Activated CD4-positive, CD25-positive, alpha-beta regulatory T cell treated with anti-CD3 and anti-CD28 coated beads, Interleukin-2, amount 50 U/mL, for 72 hours (primary cell): ENCODE measurements at places on chromosomes 4 and X.

DNA sequence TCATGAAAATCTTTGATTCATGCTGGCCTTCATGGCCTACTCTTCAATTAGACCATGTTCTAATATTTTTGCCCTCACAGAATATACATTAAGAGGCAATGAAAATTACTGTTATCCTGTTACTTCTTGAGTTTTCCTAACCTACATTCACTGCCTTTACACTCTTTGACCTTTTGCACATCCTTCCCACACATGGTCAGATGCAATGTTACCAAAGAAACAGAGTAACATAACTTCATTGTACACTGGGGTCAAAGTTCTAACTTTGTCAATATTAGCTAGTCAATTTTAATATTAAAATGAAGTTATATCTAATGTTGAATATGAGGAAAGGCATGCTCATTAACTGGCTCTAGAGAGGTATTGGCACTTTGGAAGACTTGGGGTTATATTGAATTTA, 284.8 kb downstream of the TEX13C start:
- no peak for DNase-seq

DNA sequence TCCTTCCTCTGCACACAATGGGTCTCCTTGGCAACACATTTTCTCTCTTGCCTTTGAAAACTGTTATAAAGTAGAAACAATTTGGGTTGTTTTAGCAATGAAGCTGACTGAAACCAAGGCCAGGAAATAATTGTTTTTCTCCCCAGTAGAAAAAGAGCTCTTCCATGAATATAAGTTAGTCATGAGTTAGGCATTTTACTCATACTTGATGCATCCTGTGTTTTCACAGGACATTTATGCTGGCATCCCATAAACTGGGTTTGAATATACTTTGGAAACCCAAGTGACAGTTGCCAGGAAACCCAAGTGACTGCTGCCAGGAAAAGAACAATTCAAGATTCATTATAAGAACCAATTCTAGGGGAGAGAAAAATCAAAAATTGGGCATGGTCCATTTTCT, 128.6 kb upstream of the NPY2R start:
- DNase-seq, result no peak

GRCh38 chr4:81808011-81808672, 336.4 kb upstream of the RASGEF1B start:
- no peak for DNase-seq

- no peak for DNase-seq
Observed at GRCh38 chr4:107655289-107655688, 64.7 kb downstream of the PAPSS1 start.

DNA sequence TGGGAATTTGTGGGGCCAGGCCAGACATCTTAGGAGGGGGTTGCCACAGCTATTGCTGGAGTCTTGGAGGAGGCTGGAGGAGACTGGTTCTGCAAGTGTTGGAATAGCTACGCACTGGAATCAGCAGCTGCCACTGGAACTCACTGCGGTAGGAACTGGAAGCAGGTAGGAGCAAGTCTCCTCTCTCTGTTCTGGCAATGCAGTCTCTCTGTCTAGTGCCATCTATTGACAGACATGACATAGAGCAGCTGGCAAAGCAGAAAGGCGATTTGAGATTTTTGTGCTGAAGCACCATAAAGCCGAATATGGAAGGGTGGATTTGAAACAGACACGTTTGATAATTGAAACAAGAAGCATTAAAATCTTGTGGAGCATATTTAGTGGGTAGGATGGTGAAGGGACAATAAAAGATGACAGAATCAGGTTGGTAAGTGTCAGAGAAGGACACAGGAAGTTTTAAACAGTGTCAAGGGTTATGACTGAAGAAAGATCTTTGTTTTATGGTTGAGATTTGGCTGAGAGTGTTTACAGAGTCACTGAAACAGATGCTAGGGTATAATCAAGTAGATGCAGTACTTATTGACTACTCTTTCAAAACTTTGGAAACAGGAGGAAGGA, 23.5 kb upstream of the SYNPO2 start:
- no peak for DNase-seq

GRCh38 chr4:138772366-138772765, 243.2 kb upstream of the NOCT start:
- DNase-seq, result no peak

DNA sequence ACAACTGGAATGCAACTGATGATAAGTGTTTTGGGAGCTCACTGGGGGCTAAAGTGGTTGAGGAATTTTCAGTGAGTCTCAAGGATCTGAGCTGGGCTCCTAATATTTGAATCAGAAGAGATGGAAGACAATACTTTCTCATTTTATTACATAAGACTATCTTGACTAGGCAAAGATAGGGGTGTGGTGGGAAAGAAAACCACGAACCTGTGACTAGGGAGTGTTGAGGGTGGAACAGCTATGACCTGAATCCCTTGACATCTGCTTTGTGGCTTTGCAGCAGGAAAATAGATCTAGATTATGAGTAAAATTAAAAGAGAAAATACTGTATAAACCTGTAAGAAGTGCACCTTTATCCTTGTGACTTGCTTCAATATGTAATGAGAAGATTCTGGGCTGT, 295.1 kb upstream of the TEX13A start:
- no peak for DNase-seq

- no peak for DNase-seq
Observed at GRCh38 chrX:136047969-136048368, 62.7 kb downstream of the SLC9A6 start.

DNA sequence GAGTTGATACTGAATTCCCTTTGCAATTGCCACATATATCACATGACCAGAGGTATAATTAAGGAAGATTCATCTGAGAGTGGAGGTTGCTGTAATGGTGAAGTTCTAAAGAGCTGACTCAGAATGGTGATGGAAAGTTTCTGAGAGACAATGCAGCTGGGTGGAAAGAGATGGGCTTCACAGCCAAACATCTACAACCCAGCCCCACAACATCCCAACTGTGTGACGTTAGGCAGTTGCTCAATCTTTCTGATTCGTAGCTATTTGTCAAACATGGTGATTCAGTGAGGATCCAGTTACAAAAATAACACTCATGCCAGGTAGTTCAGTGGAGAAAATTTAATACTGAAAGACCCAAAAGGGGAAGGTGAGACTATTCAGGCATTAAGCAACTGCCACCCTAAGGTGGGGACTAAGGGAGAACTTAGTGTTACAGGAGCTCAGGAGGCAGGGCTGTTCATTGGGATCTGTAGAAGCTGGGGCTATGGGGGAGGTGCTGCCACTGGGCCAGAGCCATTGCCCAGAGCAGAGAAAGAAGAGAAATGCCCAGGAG, 6.9 kb upstream of the AFF1 start:
- DNase-seq, result no peak

DNA sequence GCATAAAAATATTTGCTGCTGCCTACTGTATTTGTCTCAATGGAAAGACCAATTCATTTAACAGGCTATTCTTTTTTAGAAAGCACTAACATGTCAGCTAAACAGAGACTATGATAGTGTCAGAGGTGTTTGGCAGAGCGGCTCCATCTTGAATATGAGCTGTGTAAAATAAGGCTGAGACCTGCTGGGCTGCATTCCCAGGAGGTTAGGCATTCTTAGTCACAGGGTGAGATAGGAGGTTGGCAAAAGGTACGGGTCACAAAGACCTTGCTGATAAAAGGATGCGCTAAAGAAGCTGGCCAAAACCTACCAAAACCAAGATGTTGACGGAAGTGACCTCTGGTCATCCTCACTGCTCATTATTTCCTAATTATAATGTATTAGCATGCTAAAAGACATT, 41.8 kb downstream of the NPY5R start:
- no peak for DNase-seq

- no peak for DNase-seq
Observed at GRCh38 chr4:139533511-139533910, 22.5 kb downstream of the SETD7 start.

DNA sequence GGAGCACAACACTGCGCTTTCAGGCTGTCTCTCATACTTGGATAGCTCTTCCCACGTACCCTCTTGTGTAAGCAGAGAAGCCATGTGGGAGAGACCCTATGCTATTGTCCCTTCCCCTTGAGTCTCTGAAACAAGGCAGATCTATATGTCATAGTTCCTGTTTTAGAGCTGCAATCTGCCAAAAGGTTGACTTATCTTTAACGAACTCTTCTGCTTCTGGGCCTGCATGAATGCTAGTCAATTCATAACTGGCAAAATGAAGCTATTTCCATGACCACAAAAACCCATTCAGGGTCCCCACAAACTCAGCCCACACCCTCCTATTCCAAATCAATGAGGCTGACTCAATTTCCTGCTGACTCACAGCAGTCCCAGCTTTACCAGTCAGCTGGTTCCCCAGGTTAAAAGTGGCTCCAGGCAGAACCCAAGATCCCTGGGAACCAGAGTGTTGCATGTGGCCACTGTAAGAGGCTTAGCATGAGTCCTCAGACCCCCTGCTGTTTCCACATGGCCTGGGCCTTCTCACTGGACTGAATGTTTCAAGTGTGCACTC, 25.3 kb upstream of the SOD3 start:
- no peak for DNase-seq

GRCh38 chr4:120922381-120923206, at the start of gene PRDM5:
PRDM5 (minus strand) TSS chr4:120922726; CDS start chr4:120922608, 118 bp downstream.
- DNase-seq, result peak; percentile 45

DNA sequence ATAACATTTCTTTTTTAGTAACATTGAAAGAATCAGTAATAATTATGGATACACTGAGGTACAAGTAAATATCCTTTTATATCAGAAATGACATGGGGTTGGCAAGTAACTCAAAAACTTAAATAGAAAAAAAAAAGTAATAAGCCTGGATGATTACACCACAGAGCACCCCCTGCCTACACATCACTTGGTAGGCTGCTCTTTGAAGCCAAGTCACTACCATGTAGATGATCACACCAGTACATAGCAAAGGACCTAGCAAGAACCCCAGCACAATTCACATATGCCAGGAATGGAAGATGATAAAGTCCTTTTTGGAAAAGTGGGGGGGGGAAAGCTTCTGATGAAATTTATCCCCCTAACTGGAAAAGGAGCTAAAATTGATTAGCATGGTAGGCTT, 56.9 kb downstream of the METTL14 start:
- DNase-seq, result no peak

GRCh38 chrX:151902813-151903591, 9.7 kb upstream of the MAGEA4 start:
- DNase-seq, result no peak

DNA sequence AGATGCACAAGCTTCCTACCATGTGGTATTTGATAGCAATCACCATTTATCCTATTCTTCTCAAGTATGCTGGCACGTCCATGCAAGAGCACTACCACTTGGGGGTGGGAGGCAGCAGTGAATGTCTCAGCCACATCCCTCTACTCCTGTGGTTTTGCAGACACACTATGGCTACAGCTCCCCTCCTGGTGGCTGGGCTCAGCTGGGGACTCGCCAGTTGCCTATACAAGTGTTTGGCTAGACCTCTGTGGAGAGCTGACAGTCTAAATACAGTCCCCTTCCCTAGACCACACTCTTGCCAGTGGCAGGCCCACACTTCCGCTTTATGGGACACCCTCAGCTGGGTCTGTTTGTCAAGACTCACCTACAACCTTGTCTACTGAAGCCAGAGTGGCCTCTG, 53.2 kb downstream of the ADGRA3 start:
- no peak for DNase-seq

DNA sequence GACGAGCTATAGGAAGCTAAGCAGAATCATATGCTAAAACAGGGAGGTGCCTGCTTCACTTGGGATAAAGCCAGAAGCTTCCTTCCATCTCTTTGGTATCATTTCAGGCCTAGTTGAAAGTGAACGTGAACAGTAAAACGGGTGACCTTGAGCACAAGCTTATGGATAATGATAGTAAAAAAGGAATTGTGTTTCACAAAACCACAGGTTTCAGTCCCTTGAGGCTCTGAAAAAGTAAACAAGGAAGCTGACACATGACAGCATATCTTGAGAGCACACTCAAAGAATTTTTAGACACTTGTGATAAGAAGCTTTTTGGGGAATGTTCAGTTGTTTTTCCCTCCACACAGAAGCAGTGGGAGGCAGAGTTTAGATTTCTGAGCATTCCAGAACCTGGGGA, 286.1 kb downstream of the DCHS2 start:
- no peak for DNase-seq

DNA sequence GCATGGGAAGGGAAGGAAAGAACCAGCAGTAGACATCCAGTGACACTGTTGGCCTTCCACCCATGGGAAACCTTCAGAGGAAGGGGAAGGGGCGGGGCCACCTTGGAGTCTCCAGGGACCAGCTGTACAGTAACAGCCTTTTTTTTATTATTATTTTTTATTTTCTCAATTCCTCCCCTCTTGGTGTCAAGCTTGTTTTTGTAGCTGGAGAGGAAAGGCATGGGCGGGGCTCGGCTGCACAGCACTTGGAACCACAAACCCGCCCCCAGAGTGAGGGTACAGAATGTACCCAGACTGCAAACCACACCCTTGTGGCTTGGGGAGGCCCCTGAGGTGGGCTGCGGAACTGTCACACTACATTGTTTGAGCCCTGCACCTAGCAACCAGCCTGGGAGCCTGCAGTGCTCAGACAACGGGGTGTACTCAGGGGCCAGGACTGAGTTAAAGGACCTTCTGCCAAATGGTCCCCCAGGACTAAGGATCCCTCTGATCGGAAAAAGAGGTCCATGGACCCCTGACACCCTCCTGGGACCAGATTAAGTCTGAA, 45.7 kb downstream of the PRPS1 start:
- DNase-seq, result peak; percentile 80

- DNase-seq, result no peak
Observed at GRCh38 chrX:39899856-39900776, 197.6 kb downstream of the BCOR start.

- DNase-seq, result no peak
Observed at GRCh38 chrX:84168095-84168494, 19.9 kb downstream of the RPS6KA6 start.

- DNase-seq, result no peak
Observed at GRCh38 chrX:21972721-21973120, 32.2 kb downstream of the SMS start.

DNA sequence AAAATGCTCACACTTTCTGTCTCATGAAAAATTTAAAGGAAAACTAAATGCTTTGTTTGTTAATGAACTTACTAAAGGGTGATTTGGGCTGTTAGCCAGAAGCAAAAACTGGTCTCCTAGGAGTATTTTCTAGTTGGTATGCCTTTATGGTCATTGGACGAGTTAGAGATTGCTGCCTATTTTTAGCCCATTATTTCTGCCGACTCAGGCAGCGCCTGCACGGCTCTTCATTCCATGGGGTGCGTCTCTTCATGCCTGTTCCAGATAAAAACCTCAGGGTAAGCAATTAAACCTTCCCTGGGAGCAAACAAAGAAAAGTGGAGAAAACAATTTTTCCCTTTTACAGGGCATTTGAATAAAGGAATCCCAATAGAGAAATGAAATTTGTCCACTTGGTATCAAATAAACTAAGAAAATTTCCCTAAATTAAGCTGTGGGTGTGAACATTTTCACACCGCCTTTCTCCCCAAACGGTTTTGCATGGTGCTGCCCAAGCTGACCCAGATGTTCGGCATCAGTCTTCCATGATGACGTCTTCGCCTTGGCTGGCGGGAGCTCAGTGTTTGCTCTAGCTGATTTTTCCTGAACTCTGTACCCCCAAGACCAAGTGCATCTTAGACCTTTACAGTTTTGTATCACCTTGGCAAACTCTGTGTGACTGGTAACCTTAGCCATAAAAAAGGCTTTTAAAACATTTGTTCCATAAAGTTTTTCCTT, 61.7 kb upstream of the ADGRG2 start:
- no peak for DNase-seq
